ENCODE measurements at places on chromosomes 3 and 15. TPM values are rescaled to one million over a fixed set of nuclear protein-coding genes. Genes with fewer than 3 reads are reported as not detected.

Gene RARRES1
- total RNA-seq, result 2.5 TPM

Gene TRIM71
- total RNA-seq, result 95.2 TPM

Gene CCDC9B
- not detected for total RNA-seq

GRCh38 chr15:76945494-76946093, 14.0 kb downstream of the RCN2 start:
- no peak for DNase-seq

DNA sequence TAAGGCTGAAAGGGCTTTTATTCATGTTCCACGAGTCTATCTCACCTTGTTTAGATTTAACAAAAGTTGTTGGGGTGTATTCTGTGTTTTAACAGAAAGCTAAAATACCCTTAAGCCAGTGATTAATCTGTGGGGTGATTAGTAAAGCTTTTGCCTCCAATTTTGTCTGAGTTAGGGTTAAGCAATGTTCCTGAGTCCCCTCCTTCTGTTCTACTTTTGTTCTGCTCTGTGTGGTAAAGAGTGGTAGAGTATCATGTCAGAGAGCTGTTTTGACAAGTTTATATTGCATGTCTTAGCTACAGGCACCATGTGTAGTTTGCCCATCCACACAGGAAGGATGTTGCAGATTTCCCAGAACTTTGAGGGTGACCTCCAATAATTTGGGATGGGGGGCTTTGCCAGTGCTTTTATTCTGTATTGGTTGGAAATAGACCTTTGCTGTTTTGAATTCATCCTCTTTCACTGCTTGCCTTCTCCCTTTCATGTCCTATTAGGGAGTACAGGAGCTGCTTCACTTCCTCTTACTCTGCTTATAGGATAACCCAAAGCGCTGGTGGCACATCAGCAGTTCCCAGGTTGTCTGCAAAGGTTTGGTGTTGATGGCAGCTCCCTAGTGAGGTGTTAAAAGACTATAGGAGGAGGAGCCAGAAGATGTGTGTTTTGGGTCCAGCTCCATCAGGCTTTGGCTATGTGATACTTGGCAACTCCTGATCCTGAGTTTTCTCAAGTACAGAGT, 7.4 kb downstream of the PDE8A start:
- DNase-seq, result no peak

GRCh38 chr3:44099566-44100297, 142.0 kb upstream of the TOPAZ1 start:
- DNase-seq, result no peak

DNA sequence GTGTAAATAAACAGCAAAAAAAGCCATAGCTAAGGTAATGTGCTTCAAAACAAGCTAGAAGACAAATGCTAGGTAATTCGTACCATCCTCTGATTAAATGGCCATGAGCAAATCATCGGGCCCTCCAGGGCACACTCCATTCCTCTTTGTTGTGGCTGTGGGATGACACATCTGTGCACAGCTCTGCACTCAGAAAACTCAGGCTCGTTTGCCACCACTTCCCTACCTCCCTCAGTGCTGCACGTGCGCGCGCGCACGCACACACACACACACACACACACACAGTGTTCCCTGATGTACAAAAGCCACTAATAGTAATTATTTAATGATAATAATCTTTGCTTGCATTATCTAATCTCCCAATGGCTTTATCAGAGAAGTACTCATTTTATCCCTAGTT, 336.6 kb downstream of the FEZF2 start:
- DNase-seq, result no peak
